Fibroblast of skin of right quadriceps (primary cell): ENCODE measurements at places on chromosomes 1 and 21.

- DNase-seq: peak; percentile 60
Measured at GRCh38 chr1:53410100-53410541, 49.1 kb upstream of the DMRTB1 start.

- DNase-seq: no peak
Measured at GRCh38 chr1:211082824-211083223, 51.1 kb downstream of the KCNH1 start.

- DNase-seq: no peak
Measured at GRCh38 chr1:203287109-203287893, 18.0 kb upstream of the BTG2 start.

GRCh38 chr1:199472018-199472417, 555.5 kb upstream of the NR5A2 start:
- DNase-seq: peak; percentile 14

GRCh38 chr1:243397613-243398321, 141.9 kb downstream of the SDCCAG8 start:
- peak; percentile 8 for DNase-seq

DNA sequence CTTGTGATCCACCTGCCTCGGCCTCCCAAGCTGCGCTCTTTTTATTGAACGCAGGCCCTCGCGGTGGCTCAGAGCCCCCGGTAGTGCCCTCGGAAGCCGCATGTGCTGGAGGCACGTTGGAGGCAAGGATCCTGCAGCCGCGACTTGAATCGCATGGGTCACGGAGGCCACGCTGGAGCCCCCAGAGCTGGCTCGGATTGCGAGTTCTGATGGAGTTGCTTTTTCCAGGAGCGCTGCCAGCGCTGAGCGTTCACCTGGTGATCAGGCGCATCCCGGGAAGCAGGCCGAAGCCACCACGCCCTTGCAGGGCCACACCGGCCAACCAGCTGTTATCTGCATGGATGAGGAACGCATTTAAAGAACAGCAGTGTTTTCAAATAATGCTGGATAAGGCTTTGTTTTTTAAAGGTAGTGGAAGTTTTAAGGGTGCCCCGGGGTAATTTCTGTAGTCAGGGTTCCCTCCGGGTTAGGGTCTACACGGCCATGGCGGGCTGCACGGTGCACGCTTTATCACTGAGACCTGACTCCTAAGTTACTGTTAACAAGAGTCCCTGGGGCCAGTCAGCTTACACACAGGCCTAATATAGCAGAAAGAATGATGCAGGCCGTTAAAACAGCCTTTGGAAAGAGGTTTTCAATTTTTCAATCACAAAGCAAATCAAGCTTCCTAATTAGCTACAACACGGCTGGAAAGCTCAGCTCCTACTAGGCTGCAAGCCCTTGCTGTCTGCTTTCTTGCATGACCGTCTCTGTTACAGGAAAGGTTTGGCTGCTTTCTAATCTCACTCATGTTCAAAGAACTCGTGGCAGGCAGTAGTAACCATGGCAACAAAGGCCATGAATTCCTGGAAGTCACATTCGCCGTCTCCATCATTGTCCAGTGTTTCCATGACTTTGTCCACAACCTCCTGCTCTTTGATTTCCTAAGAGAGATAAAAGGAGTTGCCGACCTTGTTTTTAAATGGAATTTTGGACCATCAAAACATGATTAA, 6.0 kb downstream of the S100B start:
- DNase-seq: peak; percentile 81

DNA sequence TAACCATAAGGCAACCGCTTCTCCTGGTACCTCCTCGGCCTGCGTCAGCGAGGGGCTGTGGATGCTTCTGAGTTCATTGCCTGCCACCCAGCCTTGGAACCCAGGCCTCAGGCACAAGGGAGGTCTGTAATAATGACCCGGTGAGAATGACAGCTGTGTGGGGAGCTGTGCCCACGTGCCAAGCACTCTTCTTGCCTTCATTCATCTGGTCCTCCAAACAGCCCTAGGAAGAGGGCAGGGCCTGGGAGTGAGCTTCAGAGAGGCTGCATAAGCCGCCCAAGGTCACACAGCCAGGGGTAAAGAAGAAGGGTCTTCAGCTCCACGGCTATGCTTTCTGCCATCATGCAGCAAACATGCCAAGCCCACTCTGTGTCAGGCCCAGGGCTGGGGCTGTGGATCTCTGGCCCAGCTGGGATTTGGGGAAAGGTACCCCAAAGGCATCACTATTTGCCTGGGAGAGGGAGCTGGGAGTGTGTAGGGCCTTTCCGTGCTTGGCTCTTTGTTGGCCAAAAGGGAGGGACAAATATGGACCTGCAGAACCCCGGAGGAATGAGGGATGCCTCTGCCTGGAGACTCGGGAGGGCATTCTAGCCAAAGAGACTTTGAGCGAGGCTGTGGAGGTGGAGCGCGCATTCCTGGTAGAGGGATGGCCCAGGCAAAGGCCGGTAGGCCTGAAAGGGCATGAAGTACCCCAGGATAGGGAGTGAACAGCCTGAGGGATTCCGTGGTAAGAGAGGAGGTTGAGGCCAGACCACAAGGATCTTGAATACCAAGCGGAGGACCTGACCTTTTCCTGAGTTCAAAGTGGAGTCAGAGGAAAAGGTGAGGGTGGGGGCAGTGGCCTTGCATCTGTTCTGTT, 10.1 kb upstream of the EDN2 start:
- DNase-seq: no peak

- peak; percentile 53 for DNase-seq
Measured at GRCh38 chr1:66433611-66434010, 100.3 kb upstream of the SGIP1 start.

DNA sequence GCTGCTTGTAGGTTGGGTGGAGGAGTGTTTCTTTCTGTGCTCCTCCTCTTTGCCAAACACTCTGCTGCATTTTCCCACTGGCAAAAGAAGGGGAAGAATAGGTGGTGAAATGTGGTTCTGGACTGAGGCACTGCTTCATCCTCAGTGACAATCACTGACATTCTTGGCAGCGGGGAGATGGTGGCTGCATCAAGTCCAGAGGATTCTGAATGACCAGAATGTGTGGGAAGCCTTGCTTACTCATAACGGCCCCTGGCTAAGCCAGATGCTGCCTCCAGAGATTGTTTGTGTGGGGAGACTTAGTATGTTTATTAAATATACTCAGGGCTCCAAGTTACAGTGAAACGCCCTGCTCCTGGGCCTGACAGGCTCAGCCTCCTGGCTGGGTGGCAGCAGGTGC, 160.3 kb downstream of the CACNA1E start:
- no peak for DNase-seq

DNA sequence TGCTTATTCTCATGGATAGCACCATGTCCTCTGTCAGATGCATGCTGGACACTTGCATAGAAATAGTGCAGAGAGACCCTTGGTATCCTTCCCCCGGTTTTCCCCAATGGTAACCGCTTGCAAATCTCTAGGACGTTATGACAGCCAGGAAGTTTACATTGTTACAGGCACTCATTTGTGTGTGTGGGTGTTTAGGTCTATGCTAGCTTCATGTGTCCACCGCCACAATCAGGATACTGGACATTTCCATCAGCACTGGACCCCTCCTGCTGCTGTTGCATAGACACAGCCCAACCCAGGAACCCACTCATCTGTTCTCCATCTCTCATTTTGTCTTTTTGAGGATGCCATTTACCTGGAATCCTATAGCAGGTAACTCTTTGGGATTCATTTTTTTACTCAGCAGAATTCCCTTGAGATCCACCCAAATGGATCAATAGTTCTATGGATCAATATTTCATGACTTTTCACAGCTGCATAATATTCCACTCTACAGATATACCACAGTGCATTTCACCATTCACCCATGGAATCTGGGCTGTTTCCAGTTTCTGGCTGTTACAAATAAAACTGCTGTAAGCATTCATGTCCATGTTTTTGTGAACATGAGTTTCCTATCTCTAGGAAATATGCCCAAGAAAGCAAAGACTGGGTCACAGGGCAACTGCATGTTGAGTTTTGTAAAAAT, 6.6 kb upstream of the WNT9A start:
- no peak for DNase-seq

DNA sequence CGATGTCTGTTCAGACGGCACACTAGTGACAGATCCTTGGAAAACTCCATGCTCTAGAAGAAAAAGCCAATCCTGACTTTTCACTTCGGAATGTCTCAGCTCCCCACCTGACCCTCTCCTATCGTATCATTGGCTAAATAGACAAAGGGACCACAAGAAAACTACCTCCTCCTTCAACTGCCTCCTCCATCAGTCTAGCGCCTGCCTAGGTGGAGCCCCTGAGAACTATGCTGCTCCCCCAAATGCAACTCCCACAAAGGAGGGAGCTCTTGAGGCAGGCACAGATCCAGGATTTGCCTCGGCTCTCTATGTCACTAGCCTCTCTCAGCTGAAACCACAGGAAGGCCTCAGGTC, 148.4 kb downstream of the TOMM20 start:
- DNase-seq: peak; percentile 74

DNA sequence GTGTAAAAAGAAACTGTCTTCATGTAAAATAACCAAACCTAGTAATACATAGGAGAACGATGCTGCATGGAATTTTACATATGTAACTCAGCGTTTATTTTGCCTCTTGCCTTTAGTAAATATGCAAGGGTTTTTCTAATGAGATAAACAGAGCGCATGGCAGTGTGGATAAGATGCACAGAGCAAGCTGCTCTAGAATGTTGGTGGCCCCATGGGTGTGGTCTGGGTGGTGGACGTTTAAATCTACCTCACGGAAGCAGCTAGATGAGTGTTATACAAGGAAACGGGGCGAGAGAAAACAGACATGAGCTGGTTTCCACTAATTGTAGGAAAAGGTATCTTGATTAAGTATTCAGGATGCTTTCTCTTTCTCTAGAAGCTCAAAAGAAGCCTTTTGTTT, 205.9 kb downstream of the DSCAM start:
- no peak for DNase-seq

- DNase-seq: peak; percentile 32
Measured at GRCh38 chr1:216670118-216670883, 52.9 kb downstream of the ESRRG start.

DNA sequence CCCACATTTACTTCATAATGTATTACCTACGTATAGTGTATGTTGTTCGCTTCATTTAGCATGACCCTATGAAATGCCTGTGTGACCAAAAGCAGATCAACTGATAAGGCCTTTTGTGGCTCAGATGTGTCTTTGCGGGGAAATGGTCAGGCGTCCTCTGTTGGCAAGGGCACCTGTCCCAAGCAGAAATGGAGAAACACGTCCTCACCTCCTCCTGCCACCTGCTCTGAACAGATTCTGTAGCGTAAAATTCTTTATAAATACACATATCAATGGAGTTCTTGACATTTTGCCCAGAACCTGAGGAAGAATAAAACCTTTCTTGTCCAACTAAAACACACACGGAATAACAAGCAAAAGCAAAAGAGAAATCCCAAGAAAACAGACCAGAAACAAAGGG, 417.9 kb downstream of the KIF26B start:
- DNase-seq: no peak

GRCh38 chr1:19743180-19743579, 56.5 kb downstream of the TMCO4 start:
- DNase-seq: no peak

- DNase-seq: no peak
Measured at GRCh38 chr1:35499652-35500176, 57.5 kb downstream of the KIAA0319L start.

- DNase-seq: peak; percentile 10
Measured at GRCh38 chr1:10866321-10867093, 70.1 kb upstream of the CASZ1 start.

GRCh38 chr1:209095627-209096595, 487.6 kb upstream of the CAMK1G start:
- DNase-seq: peak; percentile 86

DNA sequence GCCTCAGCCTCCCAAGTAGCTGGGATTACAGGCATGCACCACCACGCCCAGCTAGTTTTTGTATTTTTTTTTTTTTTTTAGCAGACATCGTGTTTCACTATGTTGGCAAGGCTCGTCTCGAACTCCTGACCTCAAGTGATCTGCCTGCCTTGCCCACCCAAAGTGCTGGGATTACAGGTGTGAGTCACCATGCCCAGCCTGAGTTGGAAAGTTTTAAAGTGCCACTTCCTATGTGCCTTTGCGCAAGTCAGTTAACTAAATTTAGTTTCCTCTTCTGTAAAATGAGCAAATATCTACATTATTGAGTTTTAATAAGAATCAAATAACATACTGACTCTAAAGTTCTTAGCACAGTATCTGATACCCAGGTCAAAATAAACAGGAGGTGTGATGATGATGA, 12.4 kb downstream of the SLC19A2 start:
- DNase-seq: no peak

GRCh38 chr21:28099001-28099705, 893.5 kb downstream of the LTN1 start:
- DNase-seq: peak; percentile 5

DNA sequence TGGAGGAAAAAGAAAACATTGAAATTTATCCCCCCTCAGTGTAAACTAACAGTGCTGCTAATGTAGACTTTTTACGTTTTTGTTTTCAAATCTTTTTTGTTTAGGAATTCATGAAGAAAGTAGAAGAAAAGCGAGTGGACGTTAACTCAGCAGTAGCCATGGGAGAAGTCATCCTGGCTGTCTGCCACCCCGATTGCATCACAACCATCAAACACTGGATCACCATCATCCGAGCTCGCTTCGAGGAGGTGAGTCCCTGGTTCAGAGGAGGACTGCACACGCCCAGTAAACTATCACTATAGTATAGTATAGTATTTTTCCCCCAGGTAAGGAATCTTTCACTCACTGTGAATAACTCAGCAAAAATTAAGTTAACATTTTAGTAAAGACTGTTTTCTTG, 37.8 kb upstream of the BMP8A start:
- peak; percentile 20 for DNase-seq

DNA sequence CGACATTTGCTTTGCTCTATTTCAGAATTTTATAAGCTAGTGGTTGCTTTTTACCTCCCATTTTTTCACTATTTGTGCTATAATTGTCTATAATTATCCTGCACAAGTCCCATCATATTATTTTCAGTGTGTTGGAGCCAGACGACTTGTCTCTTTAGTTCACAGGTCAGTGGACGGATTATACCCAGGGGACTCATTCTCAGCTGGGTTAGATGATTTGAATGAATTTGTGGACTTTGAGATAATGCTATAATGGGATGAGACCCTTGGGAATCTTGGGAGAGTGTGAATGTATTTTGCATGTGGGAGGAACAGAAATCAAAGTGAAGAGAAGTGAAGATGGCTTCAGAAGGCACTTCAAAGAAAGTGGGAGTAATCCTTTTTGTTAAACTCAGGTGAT, 31.5 kb upstream of the KCNK1 start:
- DNase-seq: no peak

DNA sequence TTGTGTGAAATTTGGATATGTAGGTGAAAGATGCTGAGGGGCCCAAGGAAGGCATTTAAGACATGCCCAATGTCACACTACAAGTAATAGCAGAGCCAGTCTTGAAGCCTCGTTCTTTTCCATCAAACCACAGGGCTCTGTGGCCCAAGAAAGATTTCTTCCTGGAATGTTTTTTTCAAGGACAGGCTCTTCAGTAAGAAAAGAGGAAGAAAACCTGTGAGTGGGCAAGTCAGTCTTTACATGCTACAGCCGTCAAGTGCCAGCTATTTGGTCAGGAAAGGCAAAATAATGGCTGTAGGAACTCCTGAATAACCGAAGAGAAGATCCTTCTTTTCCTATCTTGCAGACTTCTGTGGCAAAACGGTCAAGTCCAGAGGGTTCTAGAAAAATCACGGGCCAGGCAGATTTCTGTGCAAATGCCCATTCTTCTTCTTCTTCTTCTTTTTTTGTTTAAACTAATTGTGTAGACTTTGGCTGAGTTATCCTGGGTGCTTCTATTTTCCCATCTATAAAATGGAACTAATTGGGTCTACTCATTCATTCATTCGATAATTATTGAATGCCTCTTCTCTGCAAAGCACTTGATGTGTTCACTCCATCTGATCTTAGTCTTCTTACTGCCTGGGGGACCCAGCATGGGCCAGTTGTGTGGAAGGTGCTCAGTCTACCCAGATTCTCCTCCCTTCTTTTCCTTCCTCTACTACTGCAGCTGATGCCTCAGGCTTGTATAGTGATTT, 1.9 kb upstream of the ID3 start:
- no peak for DNase-seq
